ENCODE measurements at places on chromosomes 1 and 21.

GRCh38 chr1:82064691-82065090, 264.0 kb downstream of the ADGRL2 start:
- DNase-seq: no peak

DNA sequence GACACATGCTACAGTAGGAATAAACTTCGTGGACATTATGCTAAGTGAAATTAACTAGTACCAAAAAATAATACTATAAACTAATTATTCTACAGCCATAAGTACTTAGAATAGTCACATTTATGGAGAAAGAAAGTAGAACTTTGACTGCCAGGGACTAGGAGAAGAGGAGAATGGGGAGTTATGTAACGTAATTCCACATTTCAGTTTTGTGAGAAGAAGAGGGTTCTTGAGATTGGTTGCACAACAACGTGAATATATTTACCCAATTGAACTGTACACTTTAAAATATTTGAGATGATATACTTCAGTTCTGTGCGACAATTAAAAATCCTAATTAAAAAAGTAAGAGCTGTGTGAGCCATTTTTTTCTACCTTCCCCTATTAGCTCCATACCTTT, 1412.9 kb downstream of the PLA2G4A start:
- DNase-seq: no peak

DNA sequence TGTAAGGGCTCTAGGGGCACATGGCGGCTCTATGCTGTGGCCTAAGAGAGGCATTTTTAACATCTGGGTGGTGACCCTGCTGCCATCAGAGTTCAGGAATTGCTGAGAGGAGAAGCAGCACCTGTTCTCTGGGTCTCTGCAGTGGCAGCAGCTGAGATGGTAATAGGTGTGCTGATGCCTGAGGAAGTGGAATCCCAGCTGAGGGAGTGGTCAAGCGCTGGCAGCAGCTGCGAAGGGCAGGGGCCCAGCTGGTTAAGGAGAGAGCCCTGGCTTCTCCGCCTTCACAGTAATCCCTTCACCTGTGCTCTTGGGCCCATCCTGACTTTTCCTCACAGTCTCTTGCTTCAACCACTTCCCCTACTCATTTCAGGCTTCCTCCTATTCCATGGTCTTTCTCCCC, 39.8 kb downstream of the GJA5 start:
- no peak for DNase-seq

DNA sequence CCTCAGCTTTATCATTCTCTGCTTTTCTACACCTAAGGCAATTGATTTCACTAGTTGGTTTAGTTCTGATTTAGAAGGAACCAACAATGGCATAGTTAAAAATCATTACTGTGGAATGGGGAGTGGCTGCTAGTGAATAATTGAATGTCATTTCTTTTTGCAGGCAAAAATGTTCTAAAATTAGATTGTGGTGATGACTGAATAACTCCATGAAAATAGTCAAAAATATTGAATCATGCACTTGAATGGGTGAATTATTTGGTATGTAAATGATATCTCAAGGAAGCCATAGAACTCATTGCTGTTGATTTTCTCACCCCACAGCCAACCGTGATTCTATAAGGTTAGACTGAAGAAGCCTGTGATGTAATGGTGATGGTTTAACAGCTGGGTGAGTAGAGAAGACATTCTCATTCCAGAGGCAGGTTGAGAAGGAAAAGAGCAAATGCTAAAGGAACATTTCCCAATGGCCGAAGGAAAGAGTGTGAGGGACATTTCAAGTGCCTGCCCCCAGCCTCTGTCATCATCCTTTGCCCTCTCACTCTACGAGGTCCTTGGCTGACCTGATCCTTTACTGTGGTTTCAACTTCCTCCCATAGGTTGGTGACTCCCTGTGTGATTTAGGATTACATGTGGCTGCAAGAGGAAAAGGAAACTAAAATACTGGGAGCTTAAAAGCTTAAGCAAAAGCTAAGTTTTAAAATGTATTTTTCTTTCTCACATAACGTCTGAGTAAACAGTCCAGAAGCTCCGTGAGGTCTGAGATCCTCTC, 12.5 kb downstream of the OVAAL start:
- DNase-seq: no peak

DNA sequence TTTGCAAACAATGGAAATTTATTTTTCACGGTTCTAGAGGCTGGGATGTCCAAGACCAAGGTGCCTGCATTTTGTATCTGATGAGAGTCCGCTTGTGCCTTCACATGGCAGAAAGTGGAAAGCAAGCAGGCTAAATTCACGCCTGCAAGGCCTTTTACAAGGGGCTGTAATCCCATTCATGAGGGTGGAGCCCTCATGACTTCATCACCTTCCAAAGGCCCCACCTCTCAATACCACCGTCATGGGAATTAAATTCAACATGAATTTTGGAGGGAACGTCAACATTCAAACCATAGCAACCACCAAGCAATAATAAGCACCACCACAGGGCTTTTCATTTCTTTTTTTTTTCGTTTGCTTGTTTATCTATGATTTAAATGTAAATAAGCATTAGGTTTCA, 115.3 kb downstream of the C1orf21 start:
- no peak for DNase-seq

DNA sequence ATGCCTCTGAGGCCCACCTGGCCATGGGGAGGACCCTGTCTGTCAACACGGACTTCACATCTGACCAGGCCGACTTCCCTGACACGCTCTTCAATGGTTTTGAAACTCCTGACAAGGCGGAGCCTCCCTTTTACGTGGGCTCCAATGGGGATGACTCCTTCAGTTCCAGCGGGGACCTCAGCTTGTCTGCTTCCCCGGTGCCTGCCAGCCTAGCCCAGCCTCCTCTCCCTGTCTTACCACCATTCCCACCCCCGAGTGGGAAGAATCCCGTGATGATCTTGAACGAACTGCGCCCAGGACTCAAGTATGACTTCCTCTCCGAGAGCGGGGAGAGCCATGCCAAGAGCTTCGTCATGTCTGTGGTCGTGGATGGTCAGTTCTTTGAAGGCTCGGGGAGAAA, 101.8 kb downstream of the ADARB1 start:
- no peak for DNase-seq

- DNase-seq: no peak
These were observed 197.8 kb downstream of the PBX1 start for GRCh38 chr1:164756741-164757140.

DNA sequence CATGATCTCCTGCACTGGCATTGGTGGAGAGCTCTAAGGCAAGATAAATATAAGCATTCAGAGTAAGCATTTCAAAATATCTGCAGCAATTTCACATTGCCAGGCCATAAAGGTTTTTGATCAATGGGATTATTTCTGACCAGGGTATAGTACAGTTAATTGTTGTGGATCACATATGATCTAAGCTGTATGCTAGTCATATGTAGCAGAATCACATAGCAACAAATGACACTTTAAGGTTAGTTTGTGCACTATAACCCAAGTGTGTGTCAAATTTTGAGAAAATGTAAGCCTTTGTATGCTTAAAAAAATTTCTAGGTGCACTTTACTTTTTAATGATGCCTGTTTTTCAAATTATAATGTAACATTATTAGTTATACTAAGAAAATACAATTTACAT, 386.0 kb upstream of the ADAMTS5 start:
- no peak for DNase-seq

DNA sequence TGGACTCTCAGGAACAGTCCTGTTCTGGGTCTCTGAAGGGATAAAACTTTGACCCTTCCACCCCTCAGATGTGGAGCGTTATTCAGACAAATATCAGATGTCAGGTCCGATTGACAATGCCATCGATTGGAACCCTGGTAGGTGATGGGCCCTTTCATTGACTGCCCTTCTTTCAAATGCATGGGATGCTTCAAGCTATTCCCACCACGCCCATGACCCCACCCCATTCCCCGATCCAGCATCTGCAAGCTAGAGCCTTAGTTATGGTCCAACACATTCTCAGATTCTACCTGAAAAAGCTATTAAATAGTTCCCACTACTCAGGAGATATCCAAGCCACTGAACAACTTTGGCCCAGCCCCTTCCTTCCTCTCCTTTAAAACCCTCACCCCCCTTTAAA, 12.5 kb downstream of the POLR3GL start:
- no peak for DNase-seq

- no peak for DNase-seq
These were observed 1.8 kb upstream of the HNRNPR start for GRCh38 chr1:23345920-23346319.

DNA sequence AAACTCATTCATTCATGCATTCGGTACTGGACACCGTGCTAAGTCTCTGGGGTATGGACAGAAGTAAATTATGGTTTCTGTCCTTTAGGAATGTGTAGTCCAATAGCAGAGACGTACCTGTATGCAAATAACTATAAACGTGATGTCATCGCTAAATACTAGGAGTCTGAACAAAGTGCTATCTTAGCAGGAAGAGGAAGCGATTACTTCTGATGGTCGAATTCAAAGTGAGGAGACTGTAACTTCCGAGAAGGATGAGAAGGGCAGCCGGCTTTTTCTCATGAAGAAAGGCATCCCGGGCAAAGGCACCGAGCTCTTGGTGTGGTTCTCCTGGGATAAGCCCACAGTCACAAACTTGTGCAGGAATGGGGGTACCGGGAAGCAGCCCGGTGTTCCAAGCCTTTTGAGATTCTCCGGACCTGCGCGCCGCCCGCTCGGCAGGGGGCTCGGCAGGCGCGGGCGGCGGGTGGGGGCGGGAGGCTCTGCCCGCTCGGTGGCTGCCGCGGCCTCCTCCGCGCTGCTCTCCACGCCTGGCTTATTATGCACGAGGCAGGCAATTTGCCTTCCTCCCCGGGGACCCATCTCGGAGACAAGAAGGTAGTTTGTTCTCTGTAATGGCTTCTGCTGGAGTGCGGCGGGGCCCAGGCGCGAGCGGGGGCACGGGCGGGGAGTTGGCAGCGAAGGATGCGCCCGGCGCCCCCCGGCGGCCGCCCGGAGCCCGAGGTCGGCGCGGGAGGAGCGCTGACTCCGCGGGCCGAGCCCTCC, 67.5 kb upstream of the CD1D start:
- DNase-seq: no peak

GRCh38 chr1:246629030-246629429, 62.8 kb downstream of the CNST start:
- DNase-seq: no peak

DNA sequence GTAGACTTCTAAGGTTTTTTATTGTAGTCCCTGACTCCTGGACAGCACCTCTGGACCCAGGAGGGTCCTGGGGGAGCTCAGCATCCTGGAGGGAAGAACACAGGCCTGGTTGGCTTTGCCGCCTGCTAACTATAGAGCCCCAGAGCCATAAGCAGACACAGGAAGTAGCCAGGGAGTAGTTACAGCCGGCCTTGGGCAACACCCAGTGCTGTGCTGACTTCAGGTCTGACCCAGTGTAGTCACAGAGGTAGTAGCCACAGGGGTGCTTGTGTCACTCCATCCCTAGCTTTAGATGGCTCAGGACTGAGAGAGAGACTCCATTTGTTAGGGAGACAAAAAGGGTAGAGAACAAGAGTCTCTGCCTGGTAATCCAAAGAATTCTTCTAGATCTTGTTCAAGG, 21.9 kb downstream of the MCOLN2 start:
- no peak for DNase-seq

DNA sequence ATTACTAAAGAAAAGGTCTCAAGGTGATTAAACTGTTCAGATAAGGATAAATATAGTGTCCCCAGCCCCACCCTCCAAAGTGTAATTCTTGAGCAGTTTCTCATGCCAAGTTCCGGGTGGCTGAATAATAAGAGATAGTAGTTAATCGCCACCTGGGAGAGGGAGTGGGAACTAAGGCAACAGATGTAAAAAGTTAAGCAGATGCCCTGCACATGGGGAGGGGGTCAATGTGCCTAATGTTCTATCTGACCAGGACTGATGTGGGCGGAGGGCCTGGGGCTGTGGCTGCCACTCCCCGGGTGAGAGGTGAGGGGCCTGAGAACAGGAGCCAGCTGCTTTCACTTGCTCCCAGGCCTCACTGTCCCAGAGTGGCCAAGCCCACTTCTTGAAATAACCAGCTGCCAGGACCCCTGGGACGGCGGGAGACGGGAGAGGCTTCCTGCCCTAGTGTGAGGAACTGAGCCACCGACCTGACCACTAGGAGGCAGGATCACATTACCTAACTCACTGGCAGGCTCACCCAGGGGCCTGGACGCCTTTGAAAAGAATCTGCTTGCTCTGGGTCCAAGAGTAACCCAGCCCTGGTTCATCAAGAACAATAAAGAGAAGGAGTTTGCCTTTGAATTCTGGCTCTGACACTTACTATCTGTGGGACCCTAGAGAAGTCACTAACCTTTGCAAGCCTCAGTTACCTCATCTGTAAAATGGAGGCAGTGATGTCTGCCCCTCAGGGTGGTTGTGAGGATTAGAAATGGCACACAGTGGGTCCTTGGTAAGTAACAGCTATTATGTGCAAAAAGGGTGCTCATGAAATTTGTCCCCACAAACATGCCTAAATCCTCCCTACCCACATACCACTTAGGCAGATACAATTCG, 179.2 kb downstream of the ATG4C start:
- no peak for DNase-seq

DNA sequence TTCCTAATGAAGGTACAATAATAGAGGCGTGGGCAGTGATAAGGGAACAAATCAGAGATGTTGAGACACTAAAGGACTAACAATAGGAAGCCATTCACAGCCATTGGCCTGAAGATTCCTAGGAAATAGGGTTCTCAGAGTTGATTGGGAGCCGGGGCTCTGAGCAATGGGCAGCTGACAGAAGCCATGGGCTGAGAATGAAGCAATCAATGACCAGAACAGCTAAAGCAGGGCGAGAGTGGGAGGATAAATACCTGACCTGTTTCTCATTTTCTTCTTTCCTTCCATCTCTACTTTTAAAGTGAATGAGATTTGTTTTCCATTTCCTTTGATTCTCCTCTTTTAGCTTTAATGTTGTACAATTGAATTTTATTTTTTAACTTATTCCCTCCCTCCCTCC, 774.7 kb upstream of the ADGRL4 start:
- no peak for DNase-seq

GRCh38 chr1:230375147-230375546, 51.0 kb downstream of the PGBD5 start:
- DNase-seq: no peak

DNA sequence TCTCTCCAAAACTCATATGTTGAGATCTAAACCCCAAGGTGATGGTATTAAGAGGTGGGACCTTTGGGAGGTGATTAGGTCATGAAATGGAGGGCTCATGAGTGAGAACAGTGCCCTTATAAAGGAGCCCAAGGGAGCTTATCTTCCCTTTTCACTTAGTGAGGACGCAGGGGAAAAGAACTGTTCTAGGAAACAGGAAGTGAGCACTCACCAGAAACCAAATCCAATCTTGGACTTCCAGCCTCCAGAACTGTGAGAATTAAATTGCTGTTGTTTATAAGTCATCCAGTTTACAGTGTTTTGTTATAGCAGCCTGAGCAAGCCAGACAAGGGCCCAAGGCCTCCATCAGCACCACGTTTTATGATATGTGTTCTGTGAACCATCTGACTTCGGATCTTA, 60.3 kb upstream of the LRRC8D start:
- DNase-seq: no peak

- no peak for DNase-seq
These were observed 2.0 kb upstream of the MAN1C1 start for GRCh38 chr1:25614501-25615171.

- DNase-seq: no peak
These were observed 105.8 kb upstream of the RAB4A start for GRCh38 chr1:229164836-229165735.

GRCh38 chr1:192807211-192808162, 1.4 kb upstream of the RGS2 start:
- peak; percentile 5 for DNase-seq
